T-helper 2 cell (primary cell): ENCODE measurements at places on chromosomes 4 and X.

GRCh38 chr4:94453391-94453963 is 1.7 kb downstream of the PDLIM5 start:
- DNase-seq, result no peak

DNA sequence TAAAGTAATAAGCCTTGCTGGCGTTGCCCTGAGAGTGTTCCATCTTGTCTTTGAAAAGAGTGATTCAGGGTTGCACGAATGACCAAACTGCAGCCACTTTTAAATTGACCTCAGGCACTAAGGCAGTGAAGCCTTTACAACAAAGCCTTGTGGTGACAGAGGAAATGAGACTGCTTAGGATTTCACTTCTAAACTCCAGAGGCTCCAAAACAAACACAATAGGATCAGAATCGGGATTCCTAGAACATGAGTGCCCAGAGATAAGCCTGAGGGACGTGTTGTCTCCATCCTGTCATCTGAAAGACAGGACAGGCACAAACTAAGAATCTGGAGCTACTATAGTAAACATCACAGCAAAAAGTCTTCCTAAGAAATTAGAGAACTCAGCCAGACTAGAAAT is 405.2 kb downstream of the PPARGC1A start:
- DNase-seq, result no peak

DNA sequence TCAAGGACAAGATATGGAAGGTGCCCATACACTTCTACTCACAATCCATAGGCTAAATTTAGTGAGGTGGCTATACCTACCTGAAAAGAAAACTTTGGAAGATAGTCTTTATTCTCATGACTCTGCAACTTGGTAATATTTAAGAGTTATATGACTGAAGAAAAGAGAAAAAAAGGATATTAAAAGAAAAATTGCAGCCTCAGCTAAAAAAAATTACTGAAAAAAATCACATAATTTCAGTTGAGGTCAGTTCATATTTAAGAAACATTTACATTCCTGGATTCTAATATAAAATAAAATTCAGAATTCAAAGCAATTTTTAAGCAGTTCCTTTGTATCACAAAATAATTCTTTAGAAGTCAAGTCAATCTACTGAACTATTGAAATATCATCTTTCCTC is 166.5 kb downstream of the GABRG1 start:
- DNase-seq, result no peak

- DNase-seq, result no peak
Measured at GRCh38 chrX:118825227-118825626, 1.6 kb downstream of the ZCCHC12 start.

GRCh38 chr4:119100655-119101054 is 35.0 kb upstream of the MYOZ2 start:
- no peak for DNase-seq
